ENCODE measurements at places on chromosomes 4 and X.
A peak's percentile ranks its signal among the peaks of the same experiment; 100 is the strongest.

DNA sequence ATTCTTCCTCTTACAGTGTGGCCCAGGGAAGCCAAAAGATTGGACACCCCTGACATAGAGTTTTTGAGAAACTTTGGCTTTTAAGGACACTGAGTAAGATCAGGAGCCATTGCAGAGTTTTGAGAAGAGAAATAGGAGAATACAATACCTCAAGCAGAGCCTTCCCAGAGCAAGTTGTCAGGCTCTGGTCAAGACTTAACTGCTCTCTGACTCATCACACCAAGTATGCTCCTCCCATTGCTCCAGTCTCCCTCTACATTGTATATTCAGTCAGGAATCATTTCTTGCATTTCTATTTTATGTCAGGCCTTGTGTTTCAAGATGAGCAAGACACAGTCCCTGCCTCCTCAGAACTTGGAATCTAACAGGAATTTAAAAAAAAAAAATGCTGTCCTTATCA is 176.4 kb upstream of the FMR1 start:
- DNase-seq: no peak

DNA sequence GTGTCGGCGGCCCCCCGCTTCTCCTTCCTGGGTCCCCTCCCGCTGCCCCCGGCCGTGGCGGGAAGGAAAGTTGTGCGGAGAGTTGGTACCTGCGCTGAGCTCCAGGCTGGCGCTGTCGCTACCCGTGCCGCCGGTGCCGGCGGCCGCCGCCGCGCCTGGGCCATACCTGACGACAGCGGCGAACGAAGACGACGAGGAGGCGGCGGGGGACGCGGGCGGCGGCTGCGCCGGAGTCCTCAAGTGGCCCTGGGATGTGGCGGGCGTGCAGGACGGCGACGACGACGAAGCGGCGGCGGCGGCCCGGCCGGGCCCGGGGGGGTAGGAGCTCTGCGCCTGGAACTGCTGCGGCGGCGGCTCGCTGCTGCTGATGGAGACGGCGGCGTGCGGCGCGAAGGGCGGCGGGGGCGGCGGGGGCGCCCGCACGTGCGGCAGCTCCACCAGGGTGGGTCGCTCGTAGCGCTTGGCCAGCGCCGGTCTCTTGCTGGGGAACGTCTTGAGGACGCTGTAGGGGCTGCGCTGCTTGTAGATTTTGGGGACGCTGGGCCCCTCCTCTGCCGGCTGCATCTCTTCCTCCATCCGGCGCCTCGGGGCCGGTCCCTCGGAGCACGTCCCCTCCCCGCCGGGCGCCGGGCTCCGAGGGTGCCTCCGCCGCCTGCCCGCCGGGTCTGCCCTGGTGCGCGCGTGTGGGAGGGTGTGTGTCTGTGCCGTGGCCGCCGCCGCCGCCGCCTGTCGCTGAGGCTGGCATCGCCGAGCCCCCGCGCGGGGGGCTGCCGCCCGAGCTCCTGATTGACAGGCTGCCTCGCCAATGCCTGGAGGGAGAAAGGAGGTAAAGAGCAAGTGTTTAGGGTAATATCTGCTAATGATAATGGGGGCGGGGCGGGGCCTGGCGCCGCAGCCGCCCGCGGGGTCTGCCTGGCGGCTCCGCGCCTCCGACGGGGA is 618 bp downstream of the BEND4 start:
- DNase-seq: peak; percentile 96

DNA sequence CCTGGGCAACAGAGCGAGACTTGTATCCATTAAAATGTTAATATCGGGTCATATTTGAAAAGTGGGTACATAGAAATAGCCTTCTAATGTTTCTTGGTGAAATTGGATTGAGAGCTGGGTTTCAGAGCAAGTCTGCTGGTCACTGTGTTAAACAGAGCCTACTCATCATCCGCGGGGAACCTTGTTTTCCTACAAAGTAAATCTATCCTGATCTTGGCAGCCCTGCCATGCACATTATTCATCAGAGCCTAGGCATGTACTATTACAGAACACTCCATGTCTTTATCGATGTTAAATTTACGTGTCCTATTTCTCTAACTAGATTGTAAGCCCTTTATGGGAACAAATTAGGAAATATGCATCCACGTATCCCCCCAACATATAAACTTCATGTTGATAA is 18.7 kb downstream of the SETD7 start:
- DNase-seq: no peak

DNA sequence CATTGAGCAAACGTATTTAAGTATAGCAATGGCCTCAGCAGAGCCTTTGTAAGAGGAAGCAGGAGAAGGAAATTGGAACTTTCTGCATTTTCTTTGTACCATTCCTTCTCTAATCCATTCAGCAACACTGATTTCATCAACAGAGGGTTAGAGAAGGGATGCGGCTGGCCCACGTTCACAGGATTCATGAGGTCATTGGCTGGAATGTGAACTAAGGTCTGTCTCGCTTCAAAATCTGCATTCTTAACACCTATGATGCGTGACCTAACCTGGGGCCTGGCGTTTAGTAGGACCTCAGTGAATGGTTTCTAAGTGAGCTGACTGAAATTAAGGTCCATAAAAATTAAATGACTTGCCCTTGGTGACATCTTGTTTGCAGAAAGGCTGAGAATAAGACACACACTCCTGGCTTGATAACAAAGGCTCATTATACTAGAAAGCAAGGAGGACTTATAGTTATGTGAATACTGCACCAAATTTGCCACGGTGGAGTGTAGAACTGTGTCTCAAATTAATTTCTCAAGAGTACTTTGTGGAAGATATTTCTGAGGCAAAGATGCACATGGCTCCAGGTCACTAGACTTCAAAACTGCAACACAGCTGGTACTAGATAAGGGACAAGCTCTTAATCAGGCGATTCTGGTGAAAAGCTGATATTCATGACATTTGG is 25.4 kb downstream of the FGFBP1 start:
- no peak for DNase-seq

- peak; percentile 13 for DNase-seq
Measured at GRCh38 chr4:152278505-152279233, 257.2 kb downstream of the FBXW7 start.

DNA sequence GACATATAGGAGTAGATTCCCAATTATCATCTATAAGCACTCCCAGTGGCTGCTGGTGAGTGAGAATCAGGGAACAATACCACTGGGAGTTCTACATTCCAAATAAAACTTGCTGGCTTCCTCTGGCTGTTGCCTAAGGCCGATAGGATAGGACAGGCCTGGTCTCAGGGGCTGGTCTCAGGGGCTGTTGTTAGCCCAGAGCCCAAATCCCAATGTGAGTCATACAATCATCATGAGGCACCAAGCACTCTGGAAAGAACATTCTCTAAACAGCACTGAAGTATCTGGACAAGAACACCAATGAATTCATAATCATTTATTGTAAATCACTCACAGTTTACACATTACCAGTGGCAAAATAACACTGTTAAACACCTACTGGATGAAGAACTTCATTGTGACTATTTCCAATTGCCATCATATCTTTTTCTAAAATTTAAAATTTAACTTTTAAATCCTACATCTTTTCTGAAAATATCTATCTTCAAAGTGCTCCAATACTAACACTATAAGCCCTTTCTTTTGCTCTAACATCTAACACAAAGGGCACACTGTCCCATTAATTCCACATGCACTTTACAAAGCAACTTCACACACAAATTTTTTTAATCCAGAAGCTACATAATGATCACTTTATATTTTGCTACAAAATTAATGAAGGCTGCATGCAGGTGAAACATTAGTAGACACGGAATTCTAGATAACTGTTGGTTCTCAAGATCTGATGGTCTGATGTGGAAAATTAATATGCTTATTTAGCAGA is 67.6 kb upstream of the TMEM150C start:
- DNase-seq: no peak

DNA sequence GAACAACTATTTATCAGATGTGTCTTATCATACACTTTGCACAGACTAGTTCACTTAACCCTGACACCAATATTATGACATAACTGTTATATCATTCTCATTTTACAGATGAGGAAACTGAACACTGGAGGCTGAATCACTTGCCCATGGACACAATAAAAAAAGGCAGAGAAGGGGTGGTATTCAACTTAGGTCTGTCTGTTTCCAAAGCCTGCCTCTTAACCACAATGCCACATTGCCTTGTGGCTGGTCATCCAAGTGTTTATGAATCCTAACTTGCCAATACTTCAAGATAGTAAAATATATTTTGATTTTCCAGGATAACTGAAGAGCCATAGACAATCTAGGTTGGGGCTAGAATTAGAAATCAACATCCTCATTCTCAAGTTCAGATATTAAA is 327.8 kb downstream of the NR3C2 start:
- DNase-seq: no peak

DNA sequence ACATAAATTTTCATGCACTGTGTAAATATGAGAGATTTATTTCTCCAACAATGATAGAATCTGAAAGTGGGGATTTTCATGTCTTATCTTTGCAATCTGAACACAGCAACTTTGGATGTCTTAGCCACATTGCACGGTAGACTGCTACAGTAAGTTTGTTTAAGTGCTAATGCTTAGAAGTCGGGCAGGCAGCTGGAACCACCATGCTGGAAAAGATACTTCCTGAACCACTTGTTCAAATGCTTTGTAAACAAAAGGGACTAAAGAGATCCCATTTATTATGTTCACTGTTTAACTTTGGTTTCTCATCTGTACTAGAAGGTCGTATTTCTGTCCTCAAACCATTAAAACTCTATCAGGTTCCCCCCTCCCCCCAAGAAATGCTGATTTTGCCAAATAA is 555.9 kb upstream of the DIPK2B start:
- no peak for DNase-seq

Measured in GM20000 (cell line).